ENCODE measurements at places on chromosomes 1 and 21.

DNA sequence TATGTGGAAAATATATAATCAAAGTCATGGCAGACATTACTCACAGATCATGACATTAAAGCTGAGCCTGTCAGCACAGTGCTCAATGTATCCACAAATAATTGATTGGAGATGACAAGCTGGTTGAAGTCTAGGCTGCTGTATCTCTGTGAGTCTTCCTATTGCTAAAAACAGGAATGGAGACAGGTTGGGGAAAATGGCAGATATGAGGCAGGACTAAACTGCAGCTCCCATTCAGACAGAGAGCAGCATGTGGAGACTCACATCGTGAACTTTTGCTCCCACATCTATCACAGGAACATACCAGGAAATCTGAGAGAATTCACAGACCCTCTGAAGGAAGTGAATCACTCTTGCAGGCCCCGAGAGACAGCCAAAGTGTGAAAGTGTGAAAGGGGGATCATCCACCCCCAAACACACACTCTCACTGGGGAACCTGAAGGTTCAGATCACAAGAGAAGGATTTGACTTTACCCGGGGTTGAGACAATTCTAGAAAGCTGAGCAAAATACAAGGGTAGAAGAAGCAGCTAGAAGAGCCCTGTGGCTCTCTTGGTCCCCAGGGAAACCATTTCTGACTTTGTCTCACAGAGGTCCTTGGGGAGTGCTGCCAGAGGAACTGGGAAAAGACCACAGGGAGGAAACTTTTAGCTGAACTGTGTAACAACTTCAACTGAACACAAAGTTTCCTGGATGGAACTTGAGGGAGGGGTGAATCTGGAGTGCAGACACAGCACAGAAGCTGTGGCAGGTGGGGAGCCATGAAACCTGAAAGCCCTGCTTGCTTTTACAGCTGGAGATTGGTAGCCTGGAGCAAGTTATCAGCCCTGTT is 173.4 kb downstream of the S1PR1 start:
- DNase-seq, result no peak

DNA sequence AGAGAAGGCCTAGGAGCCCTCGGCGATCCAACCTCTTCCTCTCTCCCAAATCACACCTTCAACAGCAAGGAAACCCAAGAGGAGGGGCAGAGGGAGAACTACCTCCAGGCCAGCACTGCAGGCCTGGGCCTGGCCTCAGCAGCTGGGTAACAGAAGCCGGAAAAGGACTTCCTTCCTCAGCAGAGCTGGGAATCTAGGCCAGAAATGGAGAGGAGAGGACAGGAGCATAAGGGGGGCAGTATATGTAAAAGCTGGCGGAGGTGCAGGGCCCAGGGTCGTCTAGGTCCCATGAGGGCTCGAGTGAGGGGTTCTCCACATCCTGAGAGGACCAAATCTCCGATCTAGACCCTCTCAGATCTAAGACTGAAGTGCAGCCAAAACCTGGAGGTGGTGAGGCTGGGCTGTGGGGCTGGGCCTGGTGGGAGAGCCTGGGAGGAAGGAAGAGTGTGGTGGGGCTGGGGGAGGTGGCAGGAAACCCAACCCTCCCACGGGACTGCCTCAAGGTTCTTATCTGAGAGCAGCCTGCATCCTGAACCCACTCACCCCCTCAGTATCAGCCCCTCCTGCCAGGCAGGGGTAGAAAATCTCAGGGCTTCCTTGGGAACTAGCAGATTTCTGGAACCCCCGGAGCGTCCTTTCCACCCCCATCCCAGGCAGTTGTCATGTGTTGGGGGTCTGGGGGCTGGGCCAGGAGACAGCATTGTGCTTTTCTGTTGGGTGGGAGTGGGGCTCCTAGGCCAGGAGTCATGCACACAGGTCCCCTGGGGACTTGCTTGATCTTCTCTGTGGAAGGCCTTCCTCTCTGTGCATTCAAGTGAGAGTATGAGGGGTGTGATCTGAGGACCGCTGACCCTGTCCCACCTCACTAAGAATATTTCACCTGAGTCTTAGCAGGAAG is 33.0 kb downstream of the PIK3C2B start:
- DNase-seq, result no peak

DNA sequence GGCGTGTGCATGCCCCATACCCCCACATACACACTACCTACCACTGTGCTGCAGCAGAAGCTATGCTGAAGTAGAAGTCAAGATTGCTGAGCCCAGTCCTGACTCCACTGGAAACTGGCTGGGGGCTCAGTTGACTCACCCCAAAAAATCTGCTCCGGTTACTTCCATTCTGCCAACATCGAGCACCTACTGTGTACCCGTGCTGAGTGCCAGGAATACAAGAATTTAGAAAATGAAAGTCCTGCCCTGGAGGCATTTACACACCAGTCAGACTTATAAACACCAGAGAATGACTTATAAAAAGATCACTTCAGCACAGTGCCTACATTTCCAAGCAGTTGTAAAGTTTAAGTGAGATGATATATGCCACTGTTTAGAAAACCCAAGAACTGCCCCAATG is 99.1 kb downstream of the NMNAT2 start:
- DNase-seq, result no peak

- DNase-seq, result no peak
These were observed at the start of gene ANKRD45 for GRCh38 chr1:173669491-173669941. Gene ANKRD45 (minus strand): TSS chr1:173669851. CDS start chr1:173659418, 10,433 bp downstream.

- no peak for DNase-seq
These were observed 9.6 kb upstream of the FABP3 start for GRCh38 chr1:31382379-31382989.

DNA sequence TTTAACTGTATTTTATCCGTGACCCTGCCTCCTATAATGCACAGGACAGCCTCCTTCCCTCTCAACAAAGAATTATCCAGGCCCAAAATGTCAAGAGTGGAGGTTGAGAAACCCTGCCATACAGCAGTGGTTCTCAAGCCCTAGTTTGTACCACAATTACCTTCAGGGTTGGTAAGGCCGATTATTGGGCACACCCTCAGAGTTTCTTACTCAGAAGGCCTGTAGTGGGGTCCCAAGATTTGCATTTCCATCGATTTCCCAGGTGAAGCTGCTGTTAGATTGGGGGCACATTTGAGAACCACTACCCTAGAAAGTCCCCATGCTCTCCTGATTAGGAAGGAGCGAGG is 400 bp upstream of the PGBD2 start:
- no peak for DNase-seq

GRCh38 chr1:116724765-116725375 is 29.4 kb upstream of the CD2 start:
- peak; percentile 63 for DNase-seq

GRCh38 chr1:233635765-233636502 is 22.0 kb downstream of the KCNK1 start:
- no peak for DNase-seq

- DNase-seq, result no peak
These were observed 29.0 kb upstream of the HTR1D start for GRCh38 chr1:23246274-23246673.

GRCh38 chr21:15255763-15256162 is 191.0 kb upstream of the NRIP1 start:
- DNase-seq, result no peak

GRCh38 chr1:118954301-118954905 is 33.7 kb downstream of the TBX15 start:
- DNase-seq, result no peak

DNA sequence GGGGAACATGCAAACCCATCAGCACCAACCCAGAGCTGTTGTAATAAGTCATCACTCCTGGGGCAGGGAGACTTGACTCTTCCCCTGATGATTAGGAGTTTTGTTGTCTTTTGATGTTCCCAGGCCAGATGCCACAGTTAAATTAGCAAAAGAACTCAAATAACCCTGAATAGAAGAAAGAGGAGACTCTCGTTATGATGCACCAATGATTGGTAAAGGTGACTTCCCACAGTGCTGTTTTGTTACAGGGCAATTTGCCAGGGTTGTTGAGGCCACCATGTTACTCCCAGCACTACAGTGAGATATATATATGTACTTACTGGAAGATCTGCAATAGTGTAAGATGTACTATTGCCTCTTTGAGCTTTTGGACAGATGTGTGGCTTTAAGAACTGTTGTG is 24.3 kb upstream of the RCAN1 start:
- no peak for DNase-seq

- no peak for DNase-seq
These were observed 68.3 kb downstream of the PLA2G4A start for GRCh38 chr1:186897008-186897407.

GRCh38 chr1:42453386-42453785 is 2.4 kb downstream of the ZMYND12 start:
- no peak for DNase-seq

GRCh38 chr1:246210756-246211155 is 296.3 kb downstream of the SMYD3 start:
- DNase-seq, result no peak

- DNase-seq, result no peak
These were observed 185.3 kb downstream of the NRIP1 start for GRCh38 chr21:14879458-14879857.

DNA sequence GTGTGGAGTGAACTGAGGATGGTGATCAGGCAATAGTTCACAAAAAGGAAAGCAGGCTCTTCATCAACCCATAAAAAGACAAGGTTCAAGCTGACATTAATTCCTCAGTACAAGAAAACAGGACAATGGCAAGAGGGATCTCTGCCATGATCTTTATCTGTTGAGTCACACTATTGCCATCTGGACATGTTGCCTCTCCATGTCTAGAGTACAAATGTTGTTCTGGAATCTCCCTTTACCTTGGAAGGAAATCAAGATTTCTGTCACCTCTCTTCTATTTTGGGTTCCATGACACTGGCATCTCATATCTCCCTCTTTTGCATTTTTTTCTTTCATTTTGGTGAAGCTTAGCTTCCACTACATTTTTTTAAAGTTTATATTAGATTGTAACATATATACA is 329.1 kb downstream of the USP25 start:
- no peak for DNase-seq

DNA sequence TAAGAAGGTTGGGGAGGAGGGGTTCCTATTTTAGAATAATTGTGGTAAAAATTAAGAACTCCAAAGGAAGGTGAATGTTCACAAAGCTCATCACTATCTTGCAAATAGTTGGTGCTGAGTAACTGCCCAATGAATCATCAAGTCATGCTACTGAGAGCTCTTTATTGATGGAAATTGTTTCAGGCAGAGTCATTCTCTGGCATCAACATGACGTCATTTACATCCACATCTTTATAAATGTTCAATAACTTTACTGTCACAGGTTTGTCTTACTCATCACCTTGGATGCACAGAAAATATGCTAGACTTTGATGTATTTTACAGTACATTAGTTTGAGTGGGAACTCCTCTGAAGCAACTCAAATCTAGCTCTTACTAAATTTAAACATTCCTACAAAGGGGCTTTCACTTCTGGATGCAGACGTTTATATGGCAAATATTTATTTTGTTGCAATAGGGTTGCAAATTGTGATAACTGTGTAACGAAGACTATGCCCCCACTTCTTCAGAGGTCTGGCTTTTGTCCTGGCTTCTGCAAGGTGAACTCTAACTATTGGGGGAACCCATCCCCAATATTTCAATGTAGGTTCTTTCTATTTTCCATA is 273.7 kb upstream of the AJAP1 start:
- DNase-seq, result no peak

DNA sequence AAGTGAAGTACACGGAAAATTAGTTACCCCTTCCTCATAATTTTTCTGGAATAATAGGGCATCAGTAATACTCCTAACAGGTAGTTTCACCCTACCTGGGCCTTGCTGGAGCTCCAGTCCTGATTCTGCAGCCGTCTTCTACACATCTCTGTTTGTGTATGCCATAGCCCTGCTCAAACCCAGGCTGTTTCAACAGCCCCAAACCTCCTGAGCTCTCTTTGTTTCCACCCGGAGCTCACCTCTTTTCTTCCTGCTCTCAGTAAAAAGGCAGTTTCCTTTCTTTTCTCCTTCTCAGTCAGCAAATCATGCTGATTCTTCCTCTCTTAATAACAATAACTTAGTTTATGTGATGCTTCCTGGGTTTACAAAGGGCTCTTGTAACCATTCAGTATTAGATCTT is 355.1 kb upstream of the RUNX1 start:
- no peak for DNase-seq

DNA sequence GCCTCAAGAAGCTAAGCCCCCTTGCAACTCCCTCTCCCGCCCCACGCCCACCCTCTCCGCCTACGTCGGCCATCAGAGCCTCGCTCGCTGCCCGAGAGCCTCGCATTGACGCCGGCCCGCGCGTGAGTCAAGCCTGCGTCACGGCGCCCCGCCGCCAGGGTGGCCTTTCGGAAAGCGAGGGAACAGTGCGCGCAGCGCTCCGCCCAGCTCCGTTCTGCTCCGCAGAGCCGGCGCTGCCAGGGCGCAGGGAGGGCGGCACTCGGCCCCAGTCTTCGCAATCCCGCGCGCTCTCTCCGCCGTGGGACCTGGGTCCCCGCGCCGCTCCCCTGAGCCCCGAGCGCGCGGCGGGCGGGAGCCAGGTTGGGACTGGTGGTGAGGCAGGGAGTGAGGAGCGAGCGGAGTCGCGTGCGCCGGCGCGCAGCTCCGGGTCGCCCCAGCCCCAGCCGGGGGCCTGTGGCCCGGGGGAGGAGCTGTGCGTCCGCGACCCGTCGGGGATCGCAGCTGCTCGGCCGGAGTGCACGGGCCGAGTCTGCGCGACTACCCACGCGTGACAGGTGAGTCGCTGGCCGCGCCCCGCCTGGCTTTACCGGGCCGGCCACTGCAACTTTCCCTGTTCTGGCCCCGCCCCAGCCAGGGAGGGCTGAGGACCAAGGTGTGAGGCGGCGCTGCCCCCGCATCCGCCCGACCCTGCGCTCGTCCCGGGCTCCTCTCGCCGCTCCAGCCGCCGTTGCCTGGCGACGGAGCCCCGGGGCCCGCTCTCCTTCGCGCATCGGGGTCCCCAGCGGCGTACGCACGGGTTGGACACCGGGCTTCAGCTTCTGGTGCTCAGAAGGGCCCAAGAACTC is at the start of gene SLC6A17:
Gene SLC6A17, plus strand, starts transcription at position 165 of the 845 bp plus-strand sequence. CDS start 16,436 bp downstream, outside the sequence.
- DNase-seq, result no peak

DNA sequence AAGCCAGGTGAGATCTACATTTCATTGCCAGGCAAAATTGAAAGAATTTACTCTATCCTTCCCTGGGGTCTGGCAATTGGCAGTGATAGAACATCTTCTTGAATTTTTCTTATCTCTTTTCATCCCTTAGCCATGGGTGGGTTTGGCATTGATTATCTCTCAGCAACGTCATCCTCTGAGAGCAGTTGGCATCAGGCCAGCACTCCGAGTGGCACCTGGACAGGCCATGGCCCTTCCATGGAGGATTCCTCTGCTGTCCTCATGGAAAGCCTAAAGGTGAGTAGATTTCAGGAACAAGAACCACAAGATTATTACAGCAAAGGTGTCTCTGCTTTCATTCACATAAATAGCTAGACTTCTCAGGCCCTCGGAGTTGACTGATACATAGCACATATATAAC is 39.3 kb downstream of the NCF2 start:
- no peak for DNase-seq

GRCh38 chr1:180262628-180263488 is 32.8 kb downstream of the LHX4 start:
- DNase-seq, result no peak

DNA sequence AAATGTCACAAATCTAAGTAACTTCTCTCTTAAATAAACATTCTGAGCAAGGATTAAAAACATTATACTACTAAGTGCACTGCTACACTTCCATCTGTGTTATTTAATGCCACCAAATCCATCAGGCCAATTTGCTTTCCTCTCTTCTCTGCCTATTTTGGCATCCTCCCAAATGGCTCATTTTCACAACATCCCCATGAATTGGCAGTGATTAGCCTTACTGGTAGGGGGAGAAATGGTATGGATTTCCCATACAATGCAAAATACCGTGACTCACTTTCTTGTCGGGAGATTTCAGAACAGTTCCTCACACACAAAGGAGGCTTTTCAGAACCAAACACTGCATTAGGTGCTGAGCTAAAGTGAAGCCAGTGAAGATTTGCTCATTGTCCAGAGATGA is 195.7 kb downstream of the MIS18A start:
- no peak for DNase-seq
